Colonic mucosa (tissue), 4 donors: ENCODE measurements at places on chromosomes 16 and 17. TPM values are rescaled to one million over a fixed set of nuclear protein-coding genes. Genes with fewer than 3 reads are reported as not detected.

GRCh38 chr17:16456742-16457316 is 35.2 kb downstream of the LRRC75A start:
- DNase-seq = no peak

PTGES3L gene
- 1.5 TPM for total RNA-seq

DNA sequence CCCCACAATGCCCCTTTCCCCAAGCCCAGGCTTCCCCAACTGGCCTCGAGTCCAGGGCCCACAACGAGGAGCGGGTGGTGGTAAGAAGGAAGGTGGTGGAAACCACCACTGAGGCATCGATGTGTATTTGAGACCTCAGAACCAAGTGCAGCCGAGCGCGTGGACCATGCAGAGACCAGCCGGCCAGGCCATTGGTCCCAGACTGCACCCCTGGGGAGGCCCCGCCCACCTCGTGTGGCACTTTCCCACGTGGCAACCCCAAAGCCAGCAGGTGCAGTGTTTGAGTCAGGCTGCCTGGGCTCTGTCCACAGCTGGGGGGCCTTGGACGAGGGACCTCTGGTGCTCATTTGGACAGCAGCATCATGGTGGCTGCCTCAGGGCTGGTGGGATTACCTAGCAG is 28.1 kb upstream of the BAHCC1 start:
- DNase-seq = no peak

GRCh38 chr17:81665205-81666091 is 957 bp downstream of the OXLD1 start:
- peak; percentile 36 for DNase-seq

GRCh38 chr16:87496447-87496801 is 3.6 kb upstream of the ZCCHC14 start:
- DNase-seq = no peak

TBC1D3C gene
- not detected for total RNA-seq

TPSD1 gene
- 0.19 TPM for total RNA-seq

- no peak for DNase-seq
Measured at GRCh38 chr16:48146710-48147109, 9.1 kb downstream of the ABCC12 start.

GRCh38 chr16:59108374-59108773 is 374.3 kb upstream of the GOT2 start:
- no peak for DNase-seq

- no peak for DNase-seq
Measured at GRCh38 chr16:85820604-85821372, 21.3 kb downstream of the COX4I1 start.

CDT1 gene
- total RNA-seq = 71.7 TPM

- no peak for DNase-seq
Measured at GRCh38 chr17:69908626-69909368, 166.2 kb upstream of the KCNJ16 start.

- no peak for DNase-seq
Measured at GRCh38 chr16:2985462-2985861, 5.2 kb upstream of the PKMYT1 start.

- DNase-seq = no peak
Measured at GRCh38 chr16:10662212-10662611, 32.5 kb downstream of the TEKT5 start.

BCL6B gene
- 7.3 TPM for total RNA-seq

SPN gene
- 3.7 TPM for total RNA-seq

DNA sequence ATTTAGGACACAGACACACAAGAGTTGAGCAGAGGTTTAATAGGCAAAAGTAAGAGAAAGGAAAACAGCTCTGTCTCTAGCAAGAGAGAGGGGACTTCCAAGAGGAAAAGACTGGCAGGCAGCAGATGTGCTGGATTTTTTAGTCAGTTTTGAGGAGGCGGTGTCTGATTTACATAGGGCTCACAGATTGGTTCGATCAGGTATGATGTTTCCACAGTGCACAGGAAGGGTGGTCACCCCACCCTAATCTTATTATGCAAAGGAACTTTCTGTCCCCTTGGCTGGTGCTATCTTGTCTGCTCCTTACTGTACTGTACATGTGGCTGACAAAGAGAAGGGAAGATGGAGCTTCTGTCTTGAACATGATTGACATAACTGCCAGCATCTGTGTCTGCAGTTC is 25.3 kb downstream of the BFAR start:
- DNase-seq = peak; percentile 50

DNA sequence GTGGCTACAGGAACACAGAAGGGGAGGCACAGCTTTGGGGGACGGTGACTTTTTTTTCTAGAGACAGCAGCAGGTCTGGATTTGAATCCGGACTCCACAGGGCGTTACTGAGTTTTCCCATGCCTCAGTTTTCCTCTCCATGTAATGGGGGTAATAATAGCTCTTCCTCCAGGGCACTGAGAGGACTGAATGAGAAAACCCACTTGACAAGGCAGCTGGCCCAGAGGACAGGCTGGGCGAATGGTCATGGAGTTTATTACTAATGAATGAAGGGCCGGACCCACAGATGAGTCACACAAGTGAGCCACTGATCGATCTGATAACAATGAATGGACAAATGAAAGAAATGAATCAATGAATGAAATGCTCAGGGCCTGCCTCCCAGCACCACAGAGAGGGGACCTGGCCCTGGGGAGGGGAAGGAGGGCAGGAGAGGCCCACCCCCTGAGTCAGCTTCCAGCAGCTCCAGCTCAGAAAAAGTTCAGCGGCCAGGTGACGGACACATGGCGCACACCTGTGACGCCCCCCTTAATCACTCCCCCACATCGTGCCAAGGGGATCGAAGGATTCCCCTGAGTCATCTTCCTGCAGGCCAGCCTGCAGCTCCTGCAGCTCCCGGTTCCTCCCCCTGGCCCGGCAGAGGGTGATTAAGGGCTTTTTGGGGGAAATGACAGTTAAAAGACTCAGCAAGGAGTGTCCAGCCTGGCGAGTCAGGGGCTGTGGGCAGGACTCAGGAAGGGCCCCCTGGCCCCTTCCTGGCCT is 54.3 kb downstream of the SOCS1 start:
- no peak for DNase-seq

DNA sequence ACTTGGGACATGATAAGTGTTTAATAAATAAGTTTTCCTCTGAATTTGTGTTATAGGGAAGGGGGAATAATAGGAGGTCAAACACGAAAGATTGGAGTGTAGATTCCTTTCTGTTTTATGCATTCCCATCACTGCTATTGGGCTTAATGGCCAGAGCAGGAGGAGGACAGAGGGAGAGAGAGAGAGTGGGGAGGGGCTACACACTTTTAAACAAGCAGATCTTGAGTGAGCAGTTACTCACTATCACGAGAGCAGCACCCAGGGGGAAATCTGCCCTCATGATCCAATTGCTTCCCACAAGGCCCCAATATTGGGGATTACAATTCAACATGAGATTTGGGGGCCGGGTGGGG is 505.0 kb downstream of the GRIN2A start:
- no peak for DNase-seq

GRCh38 chr17:61353615-61354014 is 46.0 kb upstream of the TBX2 start:
- no peak for DNase-seq

- DNase-seq = no peak
Measured at GRCh38 chr17:68135141-68135887, 99.8 kb downstream of the KPNA2 start.

DNA sequence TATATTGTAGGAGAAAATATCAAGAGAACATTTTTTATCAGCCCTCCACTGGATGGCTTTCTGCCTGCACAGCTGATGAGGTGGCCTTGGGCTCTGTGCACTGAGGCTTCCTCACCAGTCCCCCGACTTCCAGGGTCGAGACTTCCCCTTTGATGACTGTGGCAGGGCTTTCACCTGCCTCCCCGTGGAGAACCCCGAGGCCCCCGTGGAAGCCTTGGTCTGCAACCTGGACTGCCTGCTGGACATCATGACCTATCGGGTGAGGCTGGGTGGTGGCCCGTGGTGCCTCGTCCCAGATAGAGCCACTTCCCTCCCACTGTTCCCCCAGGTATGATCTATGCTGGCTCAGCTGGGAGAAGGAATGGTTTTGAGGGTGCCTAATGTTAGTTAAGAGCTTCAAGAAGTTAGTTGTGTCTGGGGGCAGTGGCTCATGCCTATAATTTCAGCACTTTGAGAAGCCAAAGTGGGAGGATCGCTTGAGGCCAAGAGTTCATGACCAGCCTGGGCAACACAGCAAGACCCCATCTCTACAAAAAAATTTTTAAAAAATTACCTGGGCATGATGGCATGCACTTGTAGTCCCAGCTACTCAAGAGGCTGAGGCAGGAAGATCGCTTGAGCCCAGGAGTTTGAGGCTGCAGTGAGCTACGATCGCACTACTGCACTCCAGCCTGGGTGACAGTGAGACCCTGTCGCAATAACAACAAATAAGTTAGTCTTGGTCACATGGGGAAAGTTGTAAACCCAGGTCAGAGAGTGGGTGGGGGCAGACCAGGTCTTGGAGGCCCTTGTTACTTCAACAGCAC is 11.8 kb downstream of the FCSK start:
- no peak for DNase-seq

GRCh38 chr17:80858301-80859001 is 133.2 kb upstream of the CHMP6 start:
- no peak for DNase-seq

KRTAP3-2 gene
- not detected for total RNA-seq

GRCh38 chr16:4664538-4665418 is 28.6 kb upstream of the NUDT16L1 start:
- DNase-seq = peak; percentile 87

DNA sequence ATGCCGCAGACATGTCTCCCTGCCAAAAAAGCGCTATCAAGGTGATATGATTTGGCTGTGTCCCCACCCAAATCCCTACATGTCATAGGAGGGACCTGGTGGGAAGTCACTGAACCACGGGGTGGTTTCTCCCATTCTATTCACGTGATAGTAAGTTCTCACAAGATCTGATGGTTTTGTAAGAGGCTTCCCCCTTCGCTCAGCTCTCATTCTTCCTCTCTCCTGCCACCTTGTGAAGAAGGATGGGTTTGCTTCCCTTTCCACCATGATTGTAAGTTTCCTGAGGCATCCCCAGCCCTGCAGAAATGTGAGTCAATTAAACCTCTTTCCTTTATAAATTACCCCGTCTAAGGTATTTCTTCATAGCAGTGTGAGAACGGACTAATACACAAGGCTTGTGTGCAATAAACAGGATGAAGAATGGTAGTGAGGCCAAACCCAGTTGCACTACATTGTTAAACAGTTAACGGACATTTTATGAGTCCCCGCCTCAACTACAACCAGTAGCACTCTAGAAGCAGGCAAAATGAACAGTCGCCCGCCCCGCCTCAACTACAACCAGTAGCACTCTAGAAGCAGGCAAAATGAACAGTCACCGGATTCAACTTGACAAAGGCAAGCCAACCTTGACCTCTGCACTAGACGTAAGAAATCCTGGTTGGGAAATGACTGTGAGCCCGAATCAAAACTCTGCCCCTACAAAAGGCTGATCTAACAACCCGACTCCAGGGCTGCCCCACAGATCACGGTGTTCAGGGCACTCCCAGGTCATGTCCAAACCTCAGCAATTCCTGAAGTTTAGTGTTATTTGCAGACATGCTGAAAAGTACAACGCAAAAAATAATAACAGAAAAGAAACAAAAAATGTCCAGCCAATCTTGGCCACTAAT is 26.3 kb downstream of the VPS53 start:
- DNase-seq = peak; percentile 56

PARD6A gene
- total RNA-seq = 10.3 TPM

PSMD12 gene
- 51.1 TPM for total RNA-seq

DNA sequence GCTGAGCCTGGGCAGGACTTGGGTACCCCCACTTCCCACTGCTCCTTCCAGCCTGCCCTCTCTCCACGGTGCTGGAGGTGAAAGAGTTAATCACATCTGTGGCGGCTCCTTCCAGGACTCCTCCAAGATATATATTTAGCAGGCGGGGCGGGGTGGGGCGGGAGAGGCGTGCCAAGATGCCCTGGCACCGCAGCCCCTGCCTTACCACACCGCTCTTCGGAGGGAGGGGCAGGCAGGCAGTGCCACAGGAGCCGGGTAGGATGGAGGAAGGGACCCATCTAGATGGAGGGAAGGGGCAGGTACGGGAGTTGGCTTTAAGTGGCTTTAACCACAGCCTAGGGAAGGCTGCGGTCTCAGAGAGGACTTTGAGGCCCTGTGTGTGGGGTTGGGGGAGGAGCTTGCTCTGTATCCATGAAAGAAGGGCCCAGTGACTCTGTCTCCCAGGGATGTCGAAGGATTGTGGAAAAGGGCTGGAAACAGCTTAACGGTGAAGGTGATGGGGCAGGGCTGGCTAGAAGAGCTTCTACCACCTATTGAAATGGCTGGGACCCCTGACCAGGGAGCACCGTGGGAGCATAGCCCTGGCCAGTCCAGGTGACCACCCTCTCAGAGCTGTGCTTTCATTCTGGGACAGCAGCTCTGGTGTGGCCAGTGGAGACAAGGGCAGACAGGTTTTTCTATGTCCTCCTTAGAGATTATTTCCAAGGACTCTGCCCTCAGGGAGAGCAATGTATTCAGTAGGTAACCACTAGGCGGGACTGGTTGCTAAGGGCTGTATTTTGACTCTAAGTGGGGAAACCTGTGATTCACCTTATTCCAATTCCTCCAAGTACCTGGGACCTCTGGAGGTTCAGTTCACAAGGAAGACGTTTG is 13.0 kb downstream of the GPR142 start:
- DNase-seq = peak; percentile 74

FOXC2 gene
- 0.11 TPM for total RNA-seq

- no peak for DNase-seq
Measured at GRCh38 chr17:81898029-81898866, 3.8 kb upstream of the NPB start.

DYNLRB2 gene
- total RNA-seq = not detected

SEPTIN1 gene
- 4.5 TPM for total RNA-seq

NOB1 gene
- 45.8 TPM for total RNA-seq

DNA sequence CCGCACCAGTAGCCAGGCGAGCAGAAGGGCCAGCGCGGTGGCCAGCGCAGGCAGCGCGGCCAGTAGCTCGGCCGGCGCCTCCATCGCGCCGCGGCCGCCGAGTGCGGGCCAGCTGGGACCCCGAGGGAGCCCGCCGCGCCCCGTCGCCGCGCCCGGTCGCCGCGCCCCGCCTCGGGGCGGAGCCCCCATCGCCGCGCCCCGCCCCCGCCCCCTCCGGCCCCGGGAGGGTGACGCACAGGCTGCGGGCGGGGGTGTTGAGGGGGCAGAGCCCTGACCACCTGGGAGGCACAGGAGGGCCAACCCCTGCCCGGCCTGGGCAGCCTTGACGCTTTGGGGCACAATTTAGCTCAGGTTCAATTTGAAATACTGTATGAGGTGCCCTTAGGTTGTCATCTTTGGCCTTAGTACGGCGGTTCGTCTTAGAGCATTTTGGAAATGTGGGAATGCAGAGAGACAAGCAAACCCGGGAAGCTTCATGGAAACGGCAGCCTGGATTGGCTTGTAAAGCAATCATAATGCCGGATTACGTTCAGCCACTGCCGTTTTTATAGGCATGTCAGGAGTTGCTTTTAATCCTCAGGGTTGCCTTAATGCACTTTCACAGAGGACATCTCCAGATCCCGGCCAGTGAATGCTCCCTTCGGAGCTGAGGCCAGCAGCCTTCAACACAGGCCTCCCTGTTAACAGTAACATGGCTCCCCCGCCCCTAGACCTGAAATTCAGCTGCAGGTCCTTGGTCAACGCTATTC is at the start of gene MXRA7:
Gene MXRA7, minus strand, starts transcription at position 103 of the 749 bp plus-strand sequence. Its CDS starts 19 bp downstream, at position 84.
- DNase-seq = peak; percentile 81

GRCh38 chr16:75262800-75263127 is 11.3 kb upstream of the BCAR1 start:
- no peak for DNase-seq
